ENCODE measurements at places on chromosomes 3 and 15.
A peak's percentile ranks its signal among the peaks of the same experiment; 100 is the strongest.

DNA sequence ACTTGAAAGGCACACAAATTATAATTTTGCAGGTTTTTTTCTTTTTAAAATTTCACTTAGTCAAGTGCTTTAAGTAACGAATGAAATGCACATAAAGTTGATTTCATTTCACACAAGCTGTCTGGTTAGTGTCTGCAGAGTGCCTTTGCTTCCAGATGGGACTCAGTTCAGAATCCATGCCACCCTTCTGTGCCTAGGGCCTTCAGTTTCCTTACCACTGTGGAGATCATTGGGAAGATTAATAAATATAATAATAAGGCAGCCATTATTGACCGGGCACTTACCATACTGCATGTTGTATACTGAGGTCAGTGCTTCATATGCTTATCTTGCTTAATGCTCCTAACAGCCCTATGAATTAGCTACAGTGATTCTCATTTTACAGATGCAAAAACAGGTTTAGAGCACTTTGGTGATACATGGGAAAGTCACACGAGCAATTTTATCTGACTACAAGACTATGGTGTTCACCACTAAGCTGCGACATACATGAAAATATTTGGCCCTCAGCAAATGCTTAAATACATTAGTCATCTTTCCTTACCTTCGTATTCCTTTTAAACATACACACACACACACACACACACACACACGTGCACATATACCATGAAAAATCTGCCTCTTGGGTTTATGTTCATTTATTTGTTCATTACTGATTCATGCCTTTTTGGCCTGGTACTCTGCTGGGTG is 3.1 kb downstream of the NMNAT3 start:
- DNase-seq = no peak

DNA sequence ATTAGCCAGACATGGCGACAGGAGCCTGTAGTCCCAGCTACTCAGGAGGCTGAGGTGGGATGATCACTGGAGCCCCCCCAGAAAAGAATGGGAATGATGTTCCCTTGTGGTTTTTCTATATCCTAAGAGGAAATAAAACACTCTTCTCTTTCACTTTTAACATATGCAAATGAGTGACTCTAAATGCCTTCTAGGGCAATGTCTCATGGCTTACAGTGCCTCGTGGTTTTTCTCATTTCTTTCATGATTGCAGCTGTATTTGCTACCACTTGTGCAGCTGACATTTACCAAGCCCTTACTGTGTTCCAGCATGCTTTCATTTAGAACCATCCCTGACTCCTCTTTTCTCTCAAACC is 26.4 kb downstream of the STOML1 start:
- DNase-seq = peak; percentile 27

DNA sequence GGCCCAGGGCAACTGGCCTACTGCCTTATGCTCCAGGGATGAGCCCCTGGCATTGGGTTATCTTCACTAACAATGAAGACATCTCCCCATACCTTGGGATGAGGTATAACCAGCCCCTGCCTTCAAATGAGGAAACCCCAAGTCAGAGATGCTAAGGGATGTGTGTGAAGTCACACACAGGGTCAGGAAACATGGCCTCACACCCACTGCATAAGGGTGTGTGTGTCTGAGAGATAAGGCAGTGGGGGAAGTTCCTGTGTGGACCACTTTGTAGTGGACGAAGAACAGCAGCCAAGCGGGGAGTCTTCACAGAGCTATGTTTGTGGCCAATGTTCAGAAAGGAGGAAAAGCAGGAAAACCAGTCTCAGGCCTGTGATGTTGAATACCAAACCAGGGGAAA is 10.5 kb downstream of the ELP6 start:
- DNase-seq = no peak

GRCh38 chr3:99647081-99647480 is 8.7 kb downstream of the COL8A1 start:
- no peak for DNase-seq

GRCh38 chr3:45778761-45779201 is 17.6 kb downstream of the SLC6A20 start:
- DNase-seq = no peak

DNA sequence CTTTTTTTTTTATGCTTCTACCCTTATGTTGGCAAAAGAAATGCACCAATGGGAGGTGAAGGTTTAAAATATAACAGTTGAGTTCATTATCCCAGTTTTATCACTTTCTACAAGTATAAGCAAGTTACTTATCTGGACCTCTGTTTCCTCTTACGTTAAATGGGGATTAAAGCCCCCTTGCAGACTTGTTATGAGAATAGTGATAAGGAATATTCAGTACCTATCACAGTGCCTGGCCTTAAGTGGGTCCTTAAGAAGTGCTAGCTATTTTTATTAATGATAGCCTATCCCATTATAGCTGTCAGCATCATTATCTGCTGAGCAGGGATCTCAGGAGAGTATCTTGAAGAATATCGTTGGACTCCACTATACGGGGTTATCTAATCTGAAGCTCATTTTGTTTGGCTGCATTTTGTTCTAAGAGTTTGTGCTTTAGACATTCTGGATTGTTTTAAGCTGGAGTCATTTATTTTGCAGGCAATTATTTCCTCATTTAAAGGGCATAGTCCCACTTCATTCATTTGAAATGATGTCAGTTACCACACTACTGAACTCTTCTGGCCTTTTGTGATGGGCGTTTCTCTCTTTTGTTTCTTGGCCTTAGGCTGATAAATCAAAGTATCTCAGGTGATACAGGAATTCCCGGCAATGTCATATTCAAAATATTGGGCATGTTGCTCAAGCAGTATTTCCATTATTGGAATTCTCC is 28.8 kb downstream of the RAB8B start:
- DNase-seq = no peak

DNA sequence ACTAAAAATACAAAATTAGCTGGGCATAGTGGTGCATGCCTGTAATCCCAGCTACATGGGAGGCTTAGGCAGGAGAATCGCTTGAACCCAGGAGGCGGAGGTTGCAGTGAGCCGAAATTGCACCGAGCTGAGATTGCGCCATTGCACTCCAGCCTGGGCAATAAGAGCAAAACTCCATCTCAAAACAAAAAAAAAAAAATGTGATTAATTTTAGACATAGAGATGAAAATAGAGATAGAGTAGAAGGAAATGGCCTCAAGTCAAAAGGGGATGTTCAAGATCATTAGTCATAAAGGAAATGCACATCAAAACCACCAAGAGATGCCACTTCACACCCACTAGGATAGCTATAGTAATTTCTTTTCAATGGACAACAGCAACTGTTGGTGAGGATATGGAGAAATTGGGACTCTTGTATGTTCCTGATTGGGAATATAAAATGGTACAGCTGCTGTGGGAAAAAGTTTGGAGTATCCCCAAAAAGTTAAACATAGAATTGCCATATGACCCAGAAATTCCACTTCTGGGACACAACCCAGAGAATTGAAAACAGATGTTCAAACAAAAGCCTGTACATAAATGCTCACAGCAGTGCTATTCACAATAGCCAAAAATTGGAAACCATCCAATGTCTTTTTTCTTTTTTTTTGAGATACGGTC is 55.4 kb downstream of the ABHD2 start:
- DNase-seq = no peak

- no peak for DNase-seq
These were observed 227.7 kb downstream of the TLE3 start for GRCh38 chr15:69869881-69870505.

DNA sequence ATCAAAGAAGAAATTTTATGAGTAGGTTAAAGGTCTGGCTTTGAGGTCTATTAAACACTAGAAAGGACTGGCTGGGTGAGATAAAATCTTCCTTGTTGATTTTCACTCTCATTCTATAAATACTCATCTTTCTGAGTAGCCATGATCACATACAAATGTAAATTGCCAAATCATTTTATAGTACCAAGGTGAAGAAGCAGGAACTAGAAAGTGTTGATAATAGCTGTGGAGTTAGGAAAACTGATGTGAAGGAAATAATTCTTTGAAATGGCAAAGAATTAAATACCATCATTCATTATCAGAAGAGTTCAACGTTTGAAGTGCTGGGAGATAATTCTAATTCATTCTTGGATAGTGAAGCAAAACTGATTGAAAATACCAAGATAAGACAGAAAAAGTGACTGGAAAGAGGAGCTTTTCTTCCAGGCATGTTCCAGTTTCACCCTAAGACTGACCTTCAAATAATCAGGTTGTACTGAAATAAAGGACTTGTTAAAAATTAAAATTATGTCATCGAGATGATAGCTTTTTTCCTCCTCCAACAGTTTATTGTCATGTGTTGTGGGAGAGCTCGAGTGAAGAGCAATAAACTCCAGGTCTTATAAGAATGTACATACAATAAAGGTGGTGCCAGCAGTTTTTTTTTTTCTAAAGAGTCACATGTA is 17.4 kb downstream of the THBS1 start:
- DNase-seq = no peak

DNA sequence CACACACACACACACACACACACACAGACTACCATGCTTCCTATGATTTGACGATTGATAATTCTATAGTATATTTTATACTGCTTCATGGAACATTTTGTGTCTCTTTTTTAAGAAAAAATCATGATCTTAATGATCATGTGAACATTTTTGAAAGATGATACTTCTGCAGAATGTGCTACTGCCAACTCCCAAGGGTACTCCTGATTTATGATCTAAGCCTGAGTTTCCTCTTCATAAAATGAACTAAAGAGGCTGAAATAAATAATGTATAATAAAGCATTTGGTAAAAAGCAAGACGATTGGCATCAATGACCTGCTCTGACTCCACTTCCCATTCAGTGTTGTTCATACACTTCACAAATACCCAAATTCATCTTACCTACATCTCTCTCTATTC is 333.8 kb upstream of the RBMS3 start:
- no peak for DNase-seq

- no peak for DNase-seq
These were observed 30.3 kb upstream of the SEC13 start for GRCh38 chr3:10351013-10351735.

GRCh38 chr3:185187391-185187790 is 34.5 kb upstream of the C3orf70 start:
- DNase-seq = no peak

GRCh38 chr3:19149368-19149767 is 1.1 kb downstream of the KCNH8 start:
- DNase-seq = no peak

- no peak for DNase-seq
These were observed 30.0 kb upstream of the SLC41A3 start for GRCh38 chr3:126113733-126114442.

DNA sequence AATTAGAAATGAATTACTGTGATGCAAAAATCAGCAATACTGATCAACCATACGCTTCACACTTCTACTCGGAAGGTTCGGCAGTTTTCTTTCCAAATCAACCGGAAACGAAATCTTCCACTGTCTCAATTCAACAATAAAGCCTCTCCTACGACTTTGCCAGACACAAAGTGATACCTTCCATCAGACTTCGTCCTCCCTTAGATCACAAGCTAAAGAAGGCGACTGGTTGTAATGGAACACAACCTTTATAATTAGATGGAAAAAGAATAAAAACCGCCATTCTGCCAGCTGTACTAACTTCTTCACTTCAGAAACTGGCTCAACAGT is 618 bp downstream of the PARL start:
- DNase-seq = no peak

GRCh38 chr15:92205255-92205739 is 188.4 kb upstream of the ST8SIA2 start:
- no peak for DNase-seq

DNA sequence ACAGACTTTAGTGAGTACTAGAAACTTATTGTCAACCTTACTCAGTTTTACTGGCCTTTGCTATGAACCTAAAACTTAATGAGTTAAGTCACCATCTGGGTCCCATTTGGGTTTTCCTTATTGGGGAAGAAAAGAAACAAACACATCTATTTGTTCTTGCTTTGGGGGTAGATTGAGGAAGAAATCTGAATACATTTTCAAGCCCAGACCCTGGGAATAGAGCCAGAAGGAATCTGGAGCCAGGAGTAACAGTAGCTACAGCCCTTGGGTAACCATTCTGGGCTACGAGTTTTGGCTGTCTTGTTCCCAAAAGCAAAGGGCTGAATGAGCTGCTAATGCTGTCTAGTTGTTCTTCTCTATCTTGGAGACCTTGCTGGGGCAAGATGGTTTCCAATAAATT is 16.5 kb downstream of the SLC12A1 start:
- DNase-seq = no peak

DNA sequence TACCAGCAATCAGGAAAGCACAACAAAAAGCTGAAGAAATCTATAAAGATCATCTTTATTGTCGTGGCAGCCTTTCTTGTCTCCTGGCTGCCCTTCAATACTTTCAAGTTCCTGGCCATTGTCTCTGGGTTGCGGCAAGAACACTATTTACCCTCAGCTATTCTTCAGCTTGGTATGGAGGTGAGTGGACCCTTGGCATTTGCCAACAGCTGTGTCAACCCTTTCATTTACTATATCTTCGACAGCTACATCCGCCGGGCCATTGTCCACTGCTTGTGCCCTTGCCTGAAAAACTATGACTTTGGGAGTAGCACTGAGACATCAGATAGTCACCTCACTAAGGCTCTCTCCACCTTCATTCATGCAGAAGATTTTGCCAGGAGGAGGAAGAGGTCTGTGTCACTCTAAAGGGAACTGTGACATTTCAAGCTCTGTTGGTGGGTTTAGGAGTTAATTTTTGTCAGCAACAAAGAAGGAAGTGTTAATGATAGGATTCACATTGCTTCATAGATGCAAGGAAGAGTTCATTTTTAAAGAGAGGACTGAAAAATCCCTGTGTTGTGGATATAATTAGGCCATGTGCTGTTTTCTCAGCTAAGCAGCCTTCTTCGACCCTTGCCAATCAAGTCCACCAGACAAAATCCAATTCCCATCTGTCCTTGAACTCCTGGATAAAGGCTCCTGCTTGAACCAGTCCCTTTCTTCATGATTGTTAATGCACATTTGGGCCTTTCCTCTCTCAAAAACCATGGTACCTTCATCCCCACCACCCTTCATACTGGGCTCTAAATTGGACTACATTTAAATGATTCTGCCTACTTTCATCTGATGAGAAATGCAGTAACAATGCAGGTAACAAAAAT is 1.2 kb downstream of the GPR15 start:
- DNase-seq = no peak

DNA sequence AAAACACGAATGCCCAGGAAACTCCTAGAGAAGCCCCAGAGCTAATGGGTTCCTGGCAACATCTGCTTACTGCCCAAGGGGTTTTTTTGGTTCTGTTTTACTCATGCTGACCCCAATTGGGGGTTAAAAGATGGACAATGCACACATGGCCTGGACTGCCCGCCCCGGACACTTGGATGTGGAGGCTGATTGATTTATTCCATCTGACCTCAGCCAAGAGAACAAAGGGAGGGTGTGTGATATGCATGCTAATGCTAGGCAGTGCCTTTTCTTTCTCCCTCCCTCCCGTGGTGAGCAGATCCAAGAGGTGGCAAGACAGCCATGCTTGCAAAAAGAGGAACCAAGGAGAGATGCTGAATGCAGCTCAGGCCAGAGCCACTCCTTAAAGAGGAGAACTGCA is 3.3 kb upstream of the LRTM1 start:
- no peak for DNase-seq

GRCh38 chr15:33107950-33108349 is 86.6 kb downstream of the FMN1 start:
- no peak for DNase-seq
